ENCODE measurements at places on chromosomes 2 and 18. TPM values are rescaled to one million over a fixed set of nuclear protein-coding genes. Genes with fewer than 3 reads are reported as not detected.

TTN gene
- total RNA-seq = 20.8 TPM

ALLC gene
- total RNA-seq = not detected

UPP2 gene
- not detected for total RNA-seq

MYOM1 gene
- 5.6 TPM for total RNA-seq

SERPINB12 gene
- total RNA-seq = not detected

MYO5B gene
- total RNA-seq = not detected

GRCh38 chr2:173028671-173029070 is 47.0 kb upstream of the MAP3K20 start:
- DNase-seq = no peak

GRCh38 chr2:62457556-62457955 is 48.4 kb downstream of the TMEM17 start:
- DNase-seq = no peak

DNA sequence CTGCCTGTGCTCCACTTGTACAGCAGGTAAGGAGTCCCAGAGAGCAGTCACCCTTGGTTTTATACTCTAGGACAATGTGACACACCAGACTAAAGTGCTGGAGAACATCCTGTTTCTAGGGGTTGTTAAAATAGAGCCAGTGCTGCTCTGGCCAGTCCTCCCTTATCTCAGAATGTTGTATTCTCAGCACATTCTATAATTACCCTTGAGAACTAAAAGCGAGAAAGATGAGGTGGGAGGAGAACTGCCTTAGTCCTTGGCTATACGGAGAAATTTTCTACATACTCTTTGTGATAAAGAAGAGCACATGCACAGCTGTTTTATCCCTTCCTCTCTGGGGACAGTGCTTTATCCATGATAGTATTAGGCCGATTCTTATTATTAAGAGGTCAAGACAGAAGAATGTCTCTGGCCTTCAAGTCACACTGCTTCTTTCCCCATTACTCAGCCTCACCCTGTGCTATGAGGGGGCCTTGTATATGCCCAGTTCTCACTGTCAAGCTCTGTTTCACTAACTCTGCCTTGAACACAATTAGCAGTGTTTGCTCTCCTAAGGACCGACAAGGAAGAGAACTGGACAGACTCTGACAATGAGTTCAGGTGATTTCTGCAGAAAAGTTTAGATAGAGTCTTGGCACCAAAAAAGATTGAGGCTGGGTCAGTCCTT is 385.8 kb downstream of the TRIB2 start:
- DNase-seq = no peak

DNA sequence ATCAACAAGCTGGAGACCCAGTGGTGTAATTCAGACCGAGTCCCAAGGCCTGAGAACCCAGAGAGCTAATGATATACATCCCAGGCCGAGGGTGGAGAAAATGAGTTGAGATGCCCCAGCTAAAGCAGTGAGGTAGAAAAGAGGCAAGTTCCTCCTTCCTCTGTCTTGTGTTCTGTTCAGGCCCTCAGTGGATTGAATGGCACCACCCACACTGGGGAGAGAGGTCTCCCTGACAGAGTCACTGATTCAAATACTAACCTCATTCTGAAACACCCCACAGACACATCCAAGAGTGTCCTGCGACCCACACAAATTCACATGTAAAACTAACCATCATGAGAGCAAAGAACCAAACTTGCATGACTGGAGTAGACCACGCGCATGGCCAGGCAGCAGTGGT is 215.3 kb downstream of the ANAPC1 start:
- DNase-seq = no peak

GRCh38 chr2:108943751-108944150 is 45.3 kb downstream of the EDAR start:
- DNase-seq = no peak

- peak; percentile 86 for DNase-seq
Observed at GRCh38 chr2:29114946-29115609, at the start of gene CLIP4. CLIP4 (plus strand) TSS chr2:29115415; CDS start chr2:29121389, 5,974 bp downstream.

DNA sequence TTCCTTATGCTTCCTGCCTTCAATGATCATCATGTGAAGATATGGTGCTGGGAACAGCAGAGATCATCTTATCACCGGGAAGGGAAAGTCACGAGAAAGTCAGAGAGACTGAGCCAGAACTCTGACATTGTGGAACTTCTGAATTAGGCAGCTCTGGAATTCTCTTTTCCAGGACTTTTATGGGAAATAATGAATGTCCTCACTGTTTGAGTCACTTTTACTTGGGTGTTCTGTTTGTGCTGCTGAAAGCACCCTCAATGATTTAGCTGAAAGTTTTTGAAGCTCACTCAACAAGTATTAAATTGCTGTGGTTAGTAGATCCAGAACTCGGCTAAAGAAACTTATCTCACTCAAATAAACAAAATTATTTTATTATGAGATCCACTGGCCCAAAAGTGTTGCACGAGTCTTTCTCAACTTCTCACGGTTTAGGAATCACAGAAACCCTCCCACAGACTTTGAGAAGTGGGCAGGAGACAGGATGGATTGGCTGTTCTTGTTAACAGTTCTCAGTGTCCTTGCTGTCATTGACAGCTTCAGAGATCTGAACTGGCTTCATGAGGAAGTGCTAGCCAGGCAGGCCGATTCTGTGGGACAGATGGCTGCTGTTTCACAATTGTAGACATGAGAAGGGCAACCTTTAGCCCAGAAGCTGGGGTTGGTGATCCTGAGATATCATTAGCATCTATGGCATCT is 26.4 kb upstream of the ATRAID start:
- DNase-seq = no peak

DNA sequence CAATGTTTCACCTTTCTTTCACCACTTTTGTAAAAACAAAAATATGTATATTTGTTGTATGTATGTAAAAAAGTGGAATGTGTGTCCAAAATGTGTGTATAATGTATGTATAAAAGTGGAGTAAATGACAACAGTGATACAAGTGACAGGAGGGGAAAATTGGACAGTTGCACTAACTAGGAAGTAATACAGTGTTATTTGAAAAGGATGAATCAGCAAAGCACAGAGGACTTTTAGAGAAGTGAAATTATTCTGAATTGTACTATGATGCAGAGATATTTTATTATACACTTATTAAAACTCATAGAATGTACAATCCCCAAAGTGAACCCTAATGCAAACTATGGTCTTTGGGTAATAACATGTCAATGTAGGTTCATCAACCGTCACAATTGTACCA is 331.3 kb upstream of the CNTNAP5 start:
- DNase-seq = no peak

GRCh38 chr18:48826806-48827205 is 124.0 kb downstream of the SMAD7 start:
- DNase-seq = no peak

DNA sequence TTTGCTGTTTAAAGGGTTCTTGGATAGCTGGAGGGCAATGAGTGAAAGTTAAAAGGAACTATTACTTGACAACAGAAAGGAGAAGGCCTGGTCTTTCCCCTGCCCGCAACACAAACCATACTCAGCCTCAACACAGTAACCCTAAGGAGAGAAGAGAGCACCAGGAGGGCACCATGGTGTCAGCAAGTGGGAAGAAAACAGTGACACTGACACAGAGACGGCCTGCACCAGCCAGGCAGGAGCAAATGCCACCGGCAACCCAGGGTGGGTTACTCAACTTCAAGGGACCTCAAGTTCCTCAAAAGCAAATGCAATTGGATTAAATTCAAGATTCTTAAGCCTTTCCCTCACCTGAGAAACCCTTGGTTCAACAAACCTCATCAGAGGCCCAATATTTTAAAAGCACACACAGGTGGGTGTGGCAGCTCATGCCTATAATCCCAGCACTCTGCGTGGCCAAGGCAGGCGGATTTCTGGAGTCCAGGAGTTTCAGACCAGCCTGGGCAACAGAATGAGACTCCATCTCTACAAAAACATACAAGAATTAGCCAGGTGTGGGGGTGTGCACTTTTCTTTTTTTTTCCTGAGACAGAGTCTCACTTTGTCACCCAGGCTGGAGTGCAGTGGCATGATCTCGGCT is 52.3 kb downstream of the TFCP2L1 start:
- no peak for DNase-seq

Data from naive thymus-derived CD8-positive, alpha-beta T cell (primary cell).